ENCODE measurements at places on chromosomes 4 and X. TPM values are rescaled to one million over a fixed set of nuclear protein-coding genes. Genes with fewer than 3 reads are reported as not detected.
A peak's percentile ranks its signal among the peaks of the same experiment; 100 is the strongest.

Gene CT45A3
- not detected for total RNA-seq

Gene BEX1
- 3.3 TPM for total RNA-seq

DNA sequence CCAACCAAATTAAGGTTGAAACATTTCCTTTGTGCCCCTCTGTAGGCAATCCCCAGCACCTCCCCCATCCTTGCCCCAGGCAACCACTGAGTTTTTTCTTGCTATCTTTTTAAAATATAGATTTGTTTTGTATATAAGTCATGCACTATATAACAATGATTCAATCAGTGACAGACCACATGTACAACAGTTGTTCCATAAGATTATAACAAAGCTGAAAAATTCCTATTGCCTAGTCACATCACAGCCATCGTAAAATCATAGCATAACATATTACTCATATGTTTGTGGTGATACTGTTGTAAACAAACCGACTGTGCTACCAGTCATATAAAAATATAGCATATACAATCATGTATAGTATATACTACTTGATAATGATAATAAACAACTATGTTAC, 211.9 kb upstream of the NRK start:
- H3K36me3 ChIP-seq, result no peaks in the 10 kb centered on the region
- H3K27ac ChIP-seq, result no peak overlapping the region
- no peaks in the 10 kb centered on the region for H3K4me1 ChIP-seq
- DNase-seq, result no peak
- H3K27me3 ChIP-seq, result no peaks in the 10 kb centered on the region

- H3K27me3 ChIP-seq, result no peaks in the 10 kb centered on the region
- H3K27ac ChIP-seq, result no peak overlapping the region
These were observed 13.1 kb upstream of the RPL34 start for GRCh38 chr4:108607079-108607815.

GRCh38 chrX:9875801-9876200, 89.6 kb downstream of the SHROOM2 start:
- H3K27ac ChIP-seq, result no peak overlapping the region
- H3K36me3 ChIP-seq, result no peaks in the 10 kb centered on the region
- no peak for DNase-seq
- H3K27me3 ChIP-seq, result no peaks in the 10 kb centered on the region

- no peaks in the 10 kb centered on the region for H3K4me1 ChIP-seq
- H3K27ac ChIP-seq, result no peak overlapping the region
- DNase-seq, result peak; percentile 8
- no peaks in the 10 kb centered on the region for H3K27me3 ChIP-seq
These were observed 253.2 kb downstream of the PDHA2 start for GRCh38 chr4:96093057-96093456.

GRCh38 chr4:85979276-85979675, 380.6 kb downstream of the MAPK10 start:
- no peaks in the 10 kb centered on the region for H3K4me1 ChIP-seq
- no peak for DNase-seq
- H3K27ac ChIP-seq, result no peak overlapping the region
- H3K27me3 ChIP-seq, result no peaks in the 10 kb centered on the region
- no peaks in the 10 kb centered on the region for H3K36me3 ChIP-seq

- H3K4me3 ChIP-seq, result no peak overlapping the region
- H3K27me3 ChIP-seq, result peaks cover 12% of the 10 kb centered on the region
- H3K4me1 ChIP-seq, result peaks cover 42% of the 10 kb centered on the region
- no peaks in the 10 kb centered on the region for H3K36me3 ChIP-seq
- DNase-seq, result peak; percentile 87
- peak overlapping the region; percentile 94 for H3K27ac ChIP-seq
These were observed 4.4 kb downstream of the ZFYVE28 start for GRCh38 chr4:2413821-2414610.

DNA sequence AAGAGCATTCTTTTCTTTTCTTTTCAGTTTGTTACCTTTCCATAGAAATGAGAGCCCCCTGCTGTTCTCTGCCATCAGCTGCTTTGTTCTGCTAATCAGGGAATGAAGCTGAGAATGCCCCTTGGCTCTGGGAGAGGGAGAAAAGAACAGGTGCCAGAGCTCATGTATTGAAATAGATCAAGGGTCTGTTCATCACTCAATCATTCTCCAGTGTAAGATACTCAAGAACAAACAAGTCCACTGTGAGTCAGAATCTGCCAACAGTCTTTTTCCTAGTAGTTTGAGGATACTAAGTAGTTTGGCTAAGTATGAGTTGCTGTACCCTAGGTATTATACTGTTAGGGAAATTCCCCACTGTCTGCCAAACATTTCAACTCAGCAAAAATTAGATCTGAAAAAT, 144.3 kb downstream of the RTL3 start:
- H3K27ac ChIP-seq, result no peak overlapping the region
- H3K27me3 ChIP-seq, result no peaks in the 10 kb centered on the region
- no peaks in the 10 kb centered on the region for H3K4me1 ChIP-seq
- DNase-seq, result no peak
- H3K4me3 ChIP-seq, result no peak overlapping the region

DNA sequence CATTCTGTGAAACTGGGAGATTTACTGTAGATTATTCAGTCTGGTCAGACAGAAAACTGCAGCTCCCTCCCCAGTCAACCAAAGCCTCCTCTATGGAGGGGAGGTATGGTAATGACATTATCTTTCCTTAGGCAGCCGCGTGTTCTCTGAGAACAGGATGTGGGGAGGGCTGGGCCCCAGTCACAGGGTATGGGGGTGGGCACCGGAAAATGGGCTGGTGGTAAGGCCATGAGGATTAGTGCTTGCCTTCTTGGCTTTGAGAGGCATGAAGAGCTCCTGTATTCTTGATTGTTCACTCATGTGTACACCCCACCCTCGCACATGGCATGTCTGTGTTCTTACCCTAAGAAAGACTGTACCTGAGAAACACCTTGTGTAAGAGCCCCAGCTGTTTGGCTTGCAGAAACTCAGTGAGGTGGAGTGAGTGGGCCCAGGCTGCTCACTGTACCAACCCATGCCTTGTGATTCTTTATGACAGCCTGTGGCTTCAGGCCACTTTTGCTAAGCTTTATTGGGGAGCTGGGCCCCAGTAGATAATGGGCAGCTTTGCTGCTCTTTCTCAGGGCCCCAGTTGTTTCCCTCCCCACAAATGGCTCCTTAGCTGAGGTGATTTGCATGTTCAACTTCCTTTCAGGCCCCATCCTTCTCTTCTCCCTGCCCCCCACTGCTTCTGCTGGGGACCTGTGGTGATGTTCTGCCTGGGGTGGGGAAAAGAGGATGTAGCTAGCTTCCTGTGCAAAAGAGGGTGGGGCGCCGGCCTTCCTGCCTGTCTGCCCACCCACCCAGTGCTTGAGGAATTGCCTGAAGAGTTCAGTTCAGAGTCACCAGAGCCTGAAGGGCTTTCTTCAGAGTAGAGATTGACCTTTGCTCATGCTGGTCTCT, 30.7 kb downstream of the MSN start:
- H3K27ac ChIP-seq, result peak overlapping the region; percentile 67
- no peak overlapping the region for H3K4me3 ChIP-seq
- no peaks in the 10 kb centered on the region for H3K36me3 ChIP-seq

DNA sequence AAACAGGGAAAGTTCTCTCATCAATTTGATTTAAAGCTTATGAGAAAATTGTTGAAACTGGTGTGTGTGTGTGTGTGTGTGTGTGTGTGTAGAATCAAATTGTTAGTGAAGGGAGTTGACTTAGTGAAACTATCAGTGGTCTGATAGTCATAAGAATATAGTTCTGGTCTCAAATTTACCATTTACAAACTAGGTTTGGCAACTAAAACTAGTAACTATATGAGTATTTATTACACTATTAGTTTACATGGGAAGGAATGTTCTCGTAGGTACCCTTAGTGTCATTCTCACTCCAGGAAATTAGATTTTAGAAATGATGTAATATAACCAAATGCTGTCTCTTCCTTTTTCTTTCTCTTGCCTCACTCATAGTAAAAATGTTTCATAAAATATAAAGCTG, 11.9 kb downstream of the SULT1E1 start:
- H3K36me3 ChIP-seq, result no peaks in the 10 kb centered on the region
- no peak overlapping the region for H3K4me3 ChIP-seq
- no peaks in the 10 kb centered on the region for H3K4me1 ChIP-seq
- H3K27ac ChIP-seq, result no peak overlapping the region

DNA sequence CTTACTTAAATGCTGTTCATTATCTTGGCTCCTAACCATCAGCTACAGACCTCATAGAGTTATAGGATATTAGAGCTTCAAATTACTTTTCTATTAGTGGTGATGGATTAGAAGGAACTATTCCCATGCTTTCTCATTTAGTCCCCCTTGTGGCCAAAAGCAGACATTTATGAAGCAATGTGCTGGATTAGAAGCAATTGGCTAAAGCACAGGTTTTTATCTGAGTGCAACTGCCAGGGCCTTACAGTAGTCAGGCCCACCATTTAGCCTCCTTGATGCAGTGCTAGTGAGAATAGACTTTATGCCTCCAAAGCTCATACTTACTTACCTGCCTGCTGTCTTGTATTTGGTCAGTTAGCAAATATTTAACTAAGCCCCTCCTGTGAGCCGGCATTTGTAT, 93.0 kb downstream of the TSPAN7 start:
- DNase-seq, result no peak
- H3K4me1 ChIP-seq, result no peaks in the 10 kb centered on the region
- H3K4me3 ChIP-seq, result no peak overlapping the region
- H3K27me3 ChIP-seq, result no peaks in the 10 kb centered on the region
- no peaks in the 10 kb centered on the region for H3K36me3 ChIP-seq
- H3K27ac ChIP-seq, result no peak overlapping the region

All from transverse colon (tissue), 4 donors.